ENCODE measurements at places on chromosomes 7 and 10.

DNA sequence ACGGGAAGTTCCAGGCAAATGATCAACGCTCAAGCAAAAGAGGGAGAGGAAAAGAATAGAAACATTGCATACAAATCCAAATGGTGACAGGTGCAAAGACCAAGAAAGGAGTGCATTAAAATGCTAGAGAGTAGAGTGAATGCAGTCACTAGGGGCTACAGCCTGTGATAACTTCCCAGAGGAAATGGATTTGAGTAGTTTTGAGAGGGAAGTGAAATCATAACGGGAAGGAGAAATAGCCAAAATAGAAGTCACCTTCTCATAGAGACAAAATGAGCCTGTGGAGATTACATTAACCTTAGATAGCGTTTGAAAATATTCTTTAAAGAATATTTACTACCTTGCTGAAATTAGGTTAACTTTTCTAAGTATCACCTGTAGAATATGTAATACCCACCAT is 26.5 kb downstream of the NUP42 start:
- H3K4me3 ChIP-seq = no peak overlapping the region
- peaks cover 16% of the 10 kb centered on the region for H3K4me1 ChIP-seq
- H3K27me3 ChIP-seq = peaks cover 5% of the 10 kb centered on the region
- DNase-seq = no peak
- peaks cover 7% of the 10 kb centered on the region for H3K36me3 ChIP-seq

GRCh38 chr7:4157651-4158050 is 524.4 kb upstream of the FOXK1 start:
- no peaks in the 10 kb centered on the region for H3K36me3 ChIP-seq
- no peaks in the 10 kb centered on the region for H3K27me3 ChIP-seq
- no peak overlapping the region for H3K27ac ChIP-seq
- no peak overlapping the region for H3K4me3 ChIP-seq

DNA sequence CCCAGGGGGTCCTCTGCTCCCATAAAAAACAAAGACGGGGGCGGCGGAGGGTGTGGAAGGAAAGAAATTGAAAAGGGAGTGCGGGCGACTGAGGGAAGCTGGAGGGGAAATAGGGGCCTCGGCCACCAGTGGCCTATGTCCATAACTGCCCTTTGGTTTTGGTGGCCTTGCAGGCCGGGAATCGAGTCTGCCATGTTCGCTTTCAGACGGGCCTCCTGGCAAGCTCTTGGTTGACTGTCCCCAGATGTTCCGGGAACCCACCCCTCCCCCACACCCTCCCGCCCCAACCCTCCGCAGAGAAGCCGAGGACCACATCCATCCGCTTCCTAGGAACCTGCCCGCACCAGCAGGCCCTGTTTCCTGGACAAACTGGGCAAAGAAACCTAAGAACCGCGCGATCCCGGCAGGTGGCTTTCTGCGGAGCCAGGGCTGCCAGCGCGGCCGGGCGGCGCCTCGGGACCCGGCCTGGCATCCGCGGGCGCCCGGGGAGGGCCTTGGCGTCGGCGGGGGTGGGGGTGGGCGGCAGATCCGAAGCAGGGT is 20.0 kb upstream of the GATA3 start:
- H3K4me1 ChIP-seq = peaks cover 10% of the 10 kb centered on the region
- no peak for DNase-seq
- H3K36me3 ChIP-seq = peaks cover 4% of the 10 kb centered on the region
- no peak overlapping the region for H3K27ac ChIP-seq
- H3K4me3 ChIP-seq = no peak overlapping the region

DNA sequence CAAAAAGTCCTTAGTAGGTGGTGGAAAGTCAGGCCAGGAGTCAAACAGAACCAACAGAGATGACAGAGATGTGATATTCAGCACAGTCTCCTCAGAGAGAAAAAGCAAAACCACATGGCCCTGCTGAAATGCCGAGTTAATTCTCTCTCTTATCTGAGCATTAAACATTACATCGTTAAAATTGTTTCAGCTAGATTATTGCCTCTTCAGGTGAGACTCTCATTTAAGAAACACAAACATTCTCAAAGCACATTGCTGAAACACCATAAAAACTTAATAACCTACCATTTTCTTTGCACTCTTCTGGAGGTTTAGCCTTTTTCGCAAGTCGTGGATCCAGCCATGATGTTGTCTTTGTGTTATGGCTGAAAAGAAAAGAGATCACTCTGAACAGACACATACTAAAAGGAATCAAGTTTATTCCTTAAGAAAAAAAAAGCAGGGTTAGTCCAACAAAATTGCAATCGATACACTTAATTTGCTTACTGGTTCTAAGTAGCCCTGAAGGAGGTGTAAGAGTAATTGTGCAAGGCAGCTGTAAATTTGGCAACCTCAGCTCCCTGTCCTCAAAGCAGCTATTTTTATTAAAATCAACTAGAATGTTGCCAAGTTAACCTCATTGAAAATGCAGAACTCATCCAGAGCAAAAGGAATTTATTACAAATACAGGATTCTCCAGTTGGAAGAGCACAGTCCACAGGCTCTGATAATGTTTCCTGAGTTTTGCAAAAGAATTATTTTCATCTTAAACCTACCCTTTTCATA is 691.1 kb downstream of the PHTF2 start:
- DNase-seq = no peak
- peaks cover 20% of the 10 kb centered on the region for H3K4me1 ChIP-seq
- H3K36me3 ChIP-seq = no peaks in the 10 kb centered on the region
- H3K27ac ChIP-seq = no peak overlapping the region
- H3K4me3 ChIP-seq = no peak overlapping the region

DNA sequence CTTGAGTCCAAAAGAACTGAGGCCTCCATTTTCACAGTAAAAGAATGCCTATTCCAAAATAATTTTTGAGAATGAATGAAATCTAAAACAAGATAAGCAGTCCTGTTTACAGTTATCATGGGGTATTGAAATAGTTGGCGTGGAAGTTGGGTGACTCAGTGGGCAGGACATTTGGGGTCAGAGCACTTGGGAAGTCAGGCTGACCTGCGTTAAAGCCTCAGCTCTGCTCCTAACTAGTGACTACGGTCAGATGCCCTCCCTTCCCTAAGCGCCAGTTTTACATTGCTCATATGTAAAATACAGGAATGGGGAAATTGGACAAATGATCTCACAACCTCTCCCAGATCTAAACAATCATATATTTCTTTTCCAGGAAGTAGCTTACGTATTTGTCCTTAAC is 2.3 kb upstream of the PAPSS2 start:
- peaks cover 29% of the 10 kb centered on the region for H3K4me1 ChIP-seq
- H3K27me3 ChIP-seq = peaks cover 27% of the 10 kb centered on the region
- DNase-seq = no peak
- H3K36me3 ChIP-seq = no peaks in the 10 kb centered on the region
- no peak overlapping the region for H3K27ac ChIP-seq

GRCh38 chr10:78916227-78916626 is 152.5 kb upstream of the ZMIZ1 start:
- no peak overlapping the region for H3K27ac ChIP-seq
- peaks cover 51% of the 10 kb centered on the region for H3K4me1 ChIP-seq
- H3K36me3 ChIP-seq = no peaks in the 10 kb centered on the region
- no peak overlapping the region for H3K4me3 ChIP-seq
- no peak for DNase-seq
- H3K27me3 ChIP-seq = peaks cover 6% of the 10 kb centered on the region

DNA sequence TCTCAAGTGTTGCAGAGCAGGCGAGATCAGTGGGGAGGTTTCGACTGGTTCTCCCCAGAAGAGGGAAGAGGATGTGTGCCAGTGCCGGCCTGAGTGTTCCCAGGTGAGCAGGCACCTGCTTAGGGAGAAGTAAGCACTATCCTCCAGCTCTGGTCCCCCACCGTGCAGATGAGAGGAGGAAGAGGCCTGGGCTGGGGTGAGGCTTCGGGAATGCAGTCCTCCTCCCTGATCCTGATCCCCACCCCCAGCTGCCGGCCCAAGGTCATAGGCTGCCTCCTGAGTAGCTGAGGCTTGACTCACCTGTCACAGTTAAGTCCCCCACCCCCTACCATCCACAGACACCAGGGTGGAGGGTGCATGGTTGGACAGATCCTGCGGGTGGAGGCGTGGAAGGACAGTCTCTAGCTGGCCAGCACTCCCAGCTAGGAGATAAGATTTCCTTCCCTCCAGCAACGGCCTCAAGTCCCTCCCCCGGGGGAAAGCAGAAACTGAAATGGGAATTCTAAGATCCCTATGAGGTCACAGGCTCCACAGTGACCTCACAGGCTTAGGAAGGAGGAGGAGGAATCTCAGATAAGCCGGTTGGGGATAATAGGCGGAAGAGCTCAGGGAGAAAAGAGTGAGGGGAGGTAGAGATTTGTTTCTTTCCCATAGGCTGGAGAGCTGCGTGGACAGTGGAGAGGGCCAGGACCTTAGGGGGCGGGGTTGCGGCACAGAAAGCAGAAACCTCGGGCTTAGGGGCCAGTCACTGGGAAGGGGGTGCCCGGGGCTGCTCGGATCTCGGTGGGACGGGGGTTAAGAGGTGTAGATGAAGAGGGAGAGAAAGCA is 1.0 kb downstream of the LRCH4 start:
- no peak for DNase-seq
- H3K27me3 ChIP-seq = peaks cover 3% of the 10 kb centered on the region

GRCh38 chr7:14690075-14690474 is 212.5 kb downstream of the DGKB start:
- no peaks in the 10 kb centered on the region for H3K27me3 ChIP-seq
- H3K4me1 ChIP-seq = peaks cover 17% of the 10 kb centered on the region
- H3K27ac ChIP-seq = no peak overlapping the region
- no peaks in the 10 kb centered on the region for H3K36me3 ChIP-seq
- no peak overlapping the region for H3K4me3 ChIP-seq

DNA sequence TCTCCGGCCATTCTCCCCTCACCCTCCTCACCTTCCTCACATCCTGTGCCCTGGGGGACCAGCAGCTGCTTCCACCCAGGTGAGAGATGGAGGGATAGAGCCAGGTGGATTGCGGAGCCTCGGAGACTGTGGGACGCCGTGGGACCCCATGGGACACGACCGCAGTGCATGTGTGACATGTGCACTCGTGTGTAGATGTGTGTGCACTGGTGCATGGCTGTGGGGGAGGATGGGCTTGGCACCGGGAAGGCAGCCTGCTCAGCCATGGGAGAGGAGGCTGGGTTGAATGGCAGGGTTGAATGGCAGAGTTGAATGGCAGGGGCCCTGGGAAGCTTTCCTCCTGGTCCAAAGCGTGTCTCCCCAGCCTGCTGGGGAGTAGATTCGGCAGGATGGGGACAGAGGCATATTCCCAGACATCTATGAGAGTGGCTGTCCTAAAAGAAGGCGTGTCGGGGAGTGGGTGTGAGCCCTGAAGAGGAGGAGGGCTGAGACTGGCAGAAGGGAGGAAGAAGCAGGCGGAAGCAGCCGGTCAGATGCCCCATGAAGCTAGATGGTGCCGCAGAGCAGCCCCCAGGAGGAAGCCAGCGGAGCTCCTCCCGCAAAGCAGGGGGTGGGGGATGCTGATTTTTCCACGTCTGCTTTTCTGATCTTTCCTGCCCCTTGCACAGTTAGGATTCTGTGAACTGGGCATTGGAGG is 815 bp downstream of the GIMAP8 start:
- peaks cover 6% of the 10 kb centered on the region for H3K4me1 ChIP-seq
- H3K27me3 ChIP-seq = peaks cover 33% of the 10 kb centered on the region
- H3K4me3 ChIP-seq = no peak overlapping the region
- DNase-seq = no peak

DNA sequence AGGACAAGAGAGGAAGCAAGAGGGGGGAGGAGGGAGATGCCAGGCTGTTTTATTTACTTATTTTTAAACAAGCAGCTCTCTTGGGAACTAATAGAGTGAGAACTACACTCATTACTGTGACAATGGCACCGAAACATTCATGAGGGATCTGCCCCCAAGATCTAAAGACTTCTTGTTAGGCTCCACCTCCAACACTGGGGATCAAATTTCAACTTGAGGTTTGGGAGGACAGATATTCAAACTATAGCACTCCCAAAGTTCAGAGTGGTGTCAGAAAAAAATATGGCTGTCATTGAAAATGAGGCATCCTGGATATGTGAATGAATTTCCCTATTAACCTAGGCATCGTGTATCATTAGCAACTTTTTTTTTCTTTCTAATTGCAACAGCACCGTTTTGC is 145.5 kb downstream of the ABCA13 start:
- DNase-seq = no peak
- no peaks in the 10 kb centered on the region for H3K27me3 ChIP-seq
- no peak overlapping the region for H3K4me3 ChIP-seq
- H3K36me3 ChIP-seq = no peaks in the 10 kb centered on the region
- no peaks in the 10 kb centered on the region for H3K4me1 ChIP-seq

DNA sequence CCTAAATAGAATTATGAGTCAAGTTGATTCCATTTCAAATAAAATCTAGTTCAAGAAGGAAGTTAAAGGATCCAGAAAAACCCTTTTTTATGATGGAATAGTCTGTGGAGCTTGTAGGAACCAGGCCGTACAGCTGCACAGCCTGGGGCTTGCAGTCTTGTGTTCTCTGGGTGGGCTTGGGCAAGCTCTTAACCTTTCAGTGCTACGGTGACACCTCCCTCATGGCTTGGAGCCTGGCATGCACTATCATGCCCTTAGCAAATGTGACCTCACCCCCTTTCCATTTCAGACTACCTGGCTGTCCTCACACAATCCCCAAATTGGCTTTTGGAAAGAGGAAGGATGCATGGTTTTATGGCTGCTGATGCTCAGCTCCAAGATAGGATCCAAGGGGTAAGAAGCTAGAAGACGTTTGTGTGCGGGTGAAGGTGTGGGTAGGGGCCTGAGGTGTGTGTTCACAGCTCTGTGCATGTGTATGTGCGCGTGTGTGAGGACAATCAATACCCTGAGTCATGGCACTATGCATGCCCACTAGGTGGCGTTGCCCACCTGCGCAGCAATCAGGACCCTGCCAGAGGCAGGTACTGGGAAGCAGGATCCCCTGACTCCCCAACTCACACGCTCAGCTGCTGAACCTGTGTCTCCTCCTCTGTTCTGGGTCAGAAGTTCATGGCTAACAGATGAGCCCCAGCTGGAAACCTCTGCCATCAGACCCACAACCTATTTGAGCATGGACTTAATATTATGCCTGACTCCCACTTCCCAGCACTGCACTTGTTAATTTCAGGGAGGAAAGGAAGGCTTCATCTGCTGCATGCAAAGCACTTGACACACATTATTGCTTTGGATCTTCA is 113.4 kb downstream of the PTPN20 start:
- peaks cover 8% of the 10 kb centered on the region for H3K4me1 ChIP-seq
- peaks cover 4% of the 10 kb centered on the region for H3K27me3 ChIP-seq
- no peak overlapping the region for H3K4me3 ChIP-seq
- peak overlapping the region; percentile 13 for H3K27ac ChIP-seq
- peak; percentile 77 for DNase-seq
- H3K36me3 ChIP-seq = no peaks in the 10 kb centered on the region

DNA sequence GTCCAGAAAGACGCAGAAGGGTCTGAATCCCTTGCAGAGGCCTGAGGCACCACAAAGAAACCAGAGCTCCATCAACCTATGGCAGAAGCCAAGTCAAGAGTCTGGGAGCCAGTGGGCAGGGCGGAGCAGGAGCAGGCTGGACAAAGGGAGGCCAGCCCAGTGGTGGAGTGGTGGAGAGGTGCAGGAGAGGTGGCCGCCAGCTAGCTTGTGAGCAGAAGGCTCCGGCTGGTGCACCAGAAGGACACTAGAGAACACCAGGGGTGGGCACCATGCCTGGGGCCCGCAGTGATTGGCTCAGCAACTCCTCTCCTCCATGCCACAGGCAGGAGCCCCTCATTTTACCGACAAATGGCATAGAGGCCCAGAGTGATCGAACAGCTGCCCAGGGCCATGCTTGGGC is 186.6 kb downstream of the GRID1 start:
- no peak overlapping the region for H3K4me3 ChIP-seq
- H3K27me3 ChIP-seq = peaks cover 3% of the 10 kb centered on the region
- no peaks in the 10 kb centered on the region for H3K4me1 ChIP-seq

Data from type B pancreatic cell (in vitro differentiated cells).